Mesenteric fat pad (tissue), 1 donor: ENCODE measurements at places on chromosomes 5 and 9. TPM values are rescaled to one million over a fixed set of nuclear protein-coding genes. Genes with fewer than 3 reads are reported as not detected.

DNA sequence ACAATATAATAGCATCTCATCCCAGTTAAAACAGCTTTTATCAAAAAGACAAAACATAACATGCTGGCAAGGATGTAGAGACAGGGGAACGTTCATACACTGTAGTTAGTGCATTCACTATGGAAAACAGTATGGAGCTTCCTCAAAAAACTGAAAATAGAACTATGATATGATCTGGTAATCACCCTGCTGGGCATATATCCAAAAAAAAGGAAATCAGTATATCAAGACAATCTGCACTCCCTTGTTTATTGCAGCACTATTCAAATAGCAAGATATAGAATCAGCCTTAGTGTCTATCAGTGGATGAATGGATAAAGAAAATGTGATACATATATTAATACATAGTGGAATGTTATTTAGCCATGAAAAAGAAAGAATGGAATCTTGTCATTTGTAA is 88.5 kb downstream of the PBX3 start:
- no peak for DNase-seq

GRCh38 chr5:96909003-96909402 is 26.9 kb upstream of the LNPEP start:
- DNase-seq: no peak

Gene DIRAS2
- not detected for total RNA-seq

Gene BNC2
- total RNA-seq: 27.5 TPM

Gene PCDHGB7
- total RNA-seq: 8.1 TPM

Gene RXFP3
- not detected for total RNA-seq

- no peak for DNase-seq
Observed at GRCh38 chr9:72875221-72875620, 77.6 kb downstream of the ALDH1A1 start.

Gene NDUFA8
- total RNA-seq: 47.5 TPM

Gene ACER2
- 20.5 TPM for total RNA-seq

Gene ADAMTS16
- 1.8 TPM for total RNA-seq

DNA sequence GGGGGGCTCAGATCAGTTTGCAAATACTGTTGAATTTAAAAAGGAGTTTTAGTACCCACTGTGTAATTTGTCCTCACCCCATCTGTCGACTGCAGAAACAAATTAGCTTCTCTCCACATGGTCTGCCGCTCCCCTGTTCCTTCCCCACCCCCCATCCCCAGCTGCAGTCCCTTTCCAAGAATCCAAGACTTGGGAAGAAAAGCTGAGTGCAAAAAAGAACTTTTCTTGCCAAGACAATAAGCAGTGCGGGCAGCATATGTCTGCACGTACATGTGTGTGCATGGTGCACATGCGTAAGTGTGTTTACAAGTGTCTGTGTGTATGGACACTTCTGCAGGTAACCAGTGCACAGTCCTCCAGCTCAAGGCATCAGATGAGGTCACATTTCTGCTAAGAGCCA is 125.7 kb upstream of the SMIM23 start:
- DNase-seq: no peak

DNA sequence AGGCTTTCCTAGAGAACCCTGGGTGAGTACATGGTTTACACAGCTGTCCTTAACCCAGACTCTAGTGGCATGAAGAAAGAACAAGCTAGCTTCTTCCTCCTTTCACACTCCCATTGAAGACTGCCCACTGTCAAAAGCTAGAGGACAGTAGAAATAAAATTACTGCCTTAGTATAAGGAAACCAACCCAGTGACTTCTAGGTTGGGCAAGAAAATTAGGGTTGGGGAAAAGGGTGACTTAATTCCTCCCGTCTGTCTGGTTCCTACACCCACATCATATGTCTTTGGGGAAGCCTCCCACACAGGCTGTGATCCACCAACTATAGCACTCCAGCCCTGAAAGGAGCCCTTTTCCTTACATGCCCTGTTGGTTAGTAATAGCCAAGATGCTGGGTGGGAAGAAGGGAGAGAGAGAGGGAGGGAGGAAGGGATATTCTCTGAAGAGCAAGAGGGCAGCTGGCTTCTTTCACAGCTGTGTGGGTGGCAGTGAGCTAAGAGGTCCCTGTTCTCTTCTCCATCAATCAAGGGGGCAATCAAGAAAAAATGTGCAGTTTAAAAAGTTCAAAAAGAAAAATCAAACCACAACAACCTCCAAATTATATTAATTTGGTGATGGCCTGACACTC is 21.7 kb downstream of the HBEGF start:
- DNase-seq: peak; percentile 68

DNA sequence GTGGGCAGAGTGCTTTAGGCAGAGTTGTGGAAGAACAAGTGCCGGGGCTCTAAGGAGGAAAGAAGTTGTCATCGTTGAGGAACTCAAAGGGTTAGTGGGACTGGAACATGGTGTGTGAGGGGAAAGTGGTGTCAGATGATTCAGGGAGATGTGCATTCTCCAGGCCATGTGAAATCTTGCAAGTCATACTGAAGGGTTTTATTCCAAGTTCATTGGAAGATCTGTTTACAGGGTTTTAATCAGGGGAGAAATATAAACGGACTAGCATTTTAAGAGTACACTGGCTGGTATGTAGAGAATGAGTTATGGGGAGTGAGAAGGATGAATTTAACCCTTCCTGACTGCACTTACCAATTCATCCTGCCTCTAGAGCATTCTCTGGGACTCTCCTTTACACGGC is 49.3 kb downstream of the NR2F1 start:
- no peak for DNase-seq

DNA sequence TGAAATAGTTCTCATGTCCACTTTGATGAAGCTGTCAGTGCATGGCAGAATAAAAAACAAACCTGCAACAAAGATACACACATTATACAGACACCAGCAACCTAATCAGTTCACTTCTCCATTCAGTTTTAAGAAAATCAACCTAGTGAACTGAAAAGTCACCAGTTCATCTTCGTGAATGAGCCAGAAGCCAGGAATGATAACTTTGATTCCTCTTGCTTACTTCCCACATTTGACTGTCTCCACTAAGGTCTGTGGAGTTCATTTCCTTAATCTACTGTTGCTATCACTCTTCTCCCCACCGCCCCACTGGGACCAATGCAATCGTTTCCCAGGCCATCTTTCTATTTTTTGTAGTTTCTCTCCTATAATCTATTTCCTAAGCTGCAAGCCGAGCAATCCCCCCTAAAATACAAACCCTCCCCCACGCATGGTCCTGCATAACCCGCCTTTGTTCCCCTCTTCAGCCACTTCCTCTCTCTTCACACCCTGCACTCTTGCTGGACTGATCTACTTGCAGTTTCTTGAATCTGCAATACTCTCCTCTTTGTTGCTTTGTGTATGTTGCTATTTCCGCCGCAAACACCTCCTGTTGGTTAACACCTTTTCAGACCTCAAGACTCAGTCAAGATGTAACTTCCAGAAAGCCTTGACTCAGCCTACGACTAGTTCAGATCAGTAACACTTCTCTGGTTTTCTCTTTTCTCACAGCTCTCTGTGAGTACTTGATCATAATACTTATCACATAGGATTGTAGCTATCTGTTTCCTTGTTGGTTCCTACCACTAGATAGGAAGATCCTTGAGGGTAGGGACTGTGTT is 16.6 kb downstream of the STOM start:
- DNase-seq: no peak

DNA sequence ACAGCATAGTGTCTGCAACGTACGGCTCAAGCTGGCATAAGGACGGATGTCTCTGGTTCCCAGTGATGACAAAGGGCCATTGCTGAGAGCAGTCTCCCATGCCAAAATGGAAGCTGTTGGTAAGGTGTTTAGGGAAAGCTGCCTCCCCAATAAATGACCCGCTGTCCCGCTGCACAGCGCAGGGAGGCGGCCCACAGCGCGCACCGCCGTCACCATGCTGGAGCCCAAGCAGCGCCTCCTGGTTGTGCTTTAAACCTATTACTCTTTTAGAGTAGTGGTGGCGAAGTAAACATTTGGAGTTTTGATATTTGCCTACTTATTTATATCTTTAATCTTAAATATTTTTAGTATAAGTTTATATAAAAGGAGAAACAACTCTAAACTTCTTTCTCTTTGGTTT is 70.4 kb upstream of the C5orf63 start:
- no peak for DNase-seq

- no peak for DNase-seq
Observed at GRCh38 chr5:57816108-57816507, 333.5 kb upstream of the ACTBL2 start.

DNA sequence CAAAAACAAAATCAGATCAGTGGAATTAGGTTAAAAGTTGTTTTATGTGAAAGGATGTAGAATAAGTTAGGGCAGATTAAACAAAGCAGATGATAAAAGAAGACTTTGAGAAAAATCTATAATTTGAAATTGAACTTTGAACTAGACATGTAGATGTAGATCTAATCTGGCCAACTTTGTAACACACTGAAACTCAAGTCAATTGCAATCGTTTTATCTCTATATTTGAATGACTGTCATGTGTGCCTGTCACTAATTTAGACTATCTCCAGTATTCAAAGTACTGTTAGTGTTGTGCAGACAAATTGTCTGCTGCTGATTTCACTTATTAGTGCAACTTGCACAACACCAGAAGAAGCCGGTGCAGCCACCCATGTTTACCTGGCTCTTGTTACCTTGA is 39.8 kb downstream of the ACOT12 start:
- DNase-seq: no peak

DNA sequence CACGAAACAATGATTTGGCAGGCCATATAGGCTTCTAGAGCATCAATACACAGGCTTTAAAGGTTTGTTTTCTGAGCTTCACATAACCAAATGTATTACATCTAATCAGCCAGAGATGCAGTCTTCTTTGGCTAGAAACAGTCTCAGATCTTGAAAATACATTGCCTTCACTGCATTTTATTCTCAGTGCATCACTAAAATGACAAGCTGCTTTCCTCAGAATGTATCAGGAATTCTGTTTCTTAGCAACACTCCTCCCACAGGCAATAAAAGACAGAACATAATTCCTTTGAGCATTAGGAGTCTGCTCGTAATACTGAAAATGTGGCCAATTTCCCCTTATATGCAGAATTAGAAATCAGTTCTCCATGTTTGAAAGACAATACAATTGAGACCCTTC is 36.9 kb downstream of the FEM1C start:
- no peak for DNase-seq

GRCh38 chr9:123997665-123998277 is 13.8 kb upstream of the LHX2 start:
- DNase-seq: no peak

DNA sequence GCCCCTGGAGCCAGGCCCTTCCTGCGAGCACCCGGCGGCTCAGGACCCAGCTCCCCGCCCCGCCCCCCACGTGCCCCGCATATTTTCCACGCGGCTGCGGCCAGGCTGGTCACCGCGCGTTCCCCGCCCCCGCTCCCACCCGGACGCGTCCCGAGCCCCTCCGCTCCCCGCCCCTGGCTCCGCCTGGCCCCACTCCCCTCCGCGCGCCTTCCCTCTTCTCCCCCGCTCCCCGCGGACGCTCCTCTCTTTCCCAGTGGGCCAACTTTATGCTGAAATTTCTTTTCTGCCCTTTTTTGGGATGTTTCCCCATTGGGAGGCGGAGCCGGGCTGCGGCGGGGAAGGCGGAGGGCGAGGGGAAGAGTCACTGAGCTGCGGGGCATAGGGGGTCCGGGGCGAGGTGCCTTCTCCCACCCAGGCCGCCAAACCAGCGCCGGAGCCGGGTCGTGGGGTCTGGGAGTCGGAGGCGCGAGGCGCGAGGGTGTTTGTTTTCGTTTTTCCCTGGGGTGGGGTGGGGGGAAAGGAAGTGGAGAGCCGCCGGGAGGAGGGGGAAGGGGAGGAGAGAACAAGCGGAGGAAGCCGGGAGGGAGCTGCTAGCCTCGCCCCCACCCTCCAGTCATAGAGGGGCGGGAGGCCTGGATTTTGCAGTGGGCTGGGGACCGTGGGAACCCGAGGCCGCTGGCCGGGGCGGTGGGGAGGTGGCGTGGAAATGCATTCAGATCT is 1.0 kb upstream of the TPM2 start:
- peak; percentile 93 for DNase-seq

Gene RNF208
- total RNA-seq: 5.9 TPM

DNA sequence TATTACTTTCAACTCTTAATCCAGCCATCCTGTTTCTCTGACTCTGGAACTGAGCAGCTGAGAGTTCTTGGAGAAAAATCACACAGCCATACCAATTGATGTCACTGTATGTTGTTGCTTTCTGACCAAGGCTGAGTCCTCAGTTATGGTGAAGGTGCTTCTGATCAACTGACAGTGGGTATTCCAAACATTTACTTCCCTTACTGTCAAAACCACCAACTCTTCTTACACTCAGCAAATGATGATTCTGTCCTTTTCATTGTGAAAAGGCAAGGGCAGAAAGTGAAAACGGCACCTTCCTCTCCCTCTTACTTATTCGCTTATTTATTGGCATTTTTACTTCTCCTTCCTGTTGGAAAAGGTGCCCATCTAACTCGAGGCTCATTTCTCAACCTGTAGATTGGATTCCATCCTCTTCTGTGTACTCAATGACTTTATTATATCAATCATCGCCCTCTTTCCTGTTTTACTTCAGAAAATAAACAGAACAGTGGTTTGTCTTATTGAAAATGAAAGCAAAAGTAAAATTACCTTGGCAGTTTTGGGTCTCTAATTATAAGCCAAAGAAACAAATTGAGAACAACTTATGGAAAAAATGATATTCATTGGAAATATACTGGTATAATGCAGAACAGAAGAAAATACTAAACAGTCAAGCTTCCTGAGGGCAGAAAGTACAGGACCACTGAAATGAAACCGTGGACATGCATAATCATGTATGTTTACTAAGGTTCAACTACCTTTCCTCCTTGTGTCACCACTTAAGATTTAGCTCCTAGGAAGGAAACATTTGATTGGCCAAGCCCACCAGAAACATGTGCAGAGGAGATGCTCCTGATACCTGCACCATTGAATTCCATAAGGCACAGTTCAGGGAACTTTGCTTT is 104.5 kb upstream of the CHD1 start:
- DNase-seq: no peak

DNA sequence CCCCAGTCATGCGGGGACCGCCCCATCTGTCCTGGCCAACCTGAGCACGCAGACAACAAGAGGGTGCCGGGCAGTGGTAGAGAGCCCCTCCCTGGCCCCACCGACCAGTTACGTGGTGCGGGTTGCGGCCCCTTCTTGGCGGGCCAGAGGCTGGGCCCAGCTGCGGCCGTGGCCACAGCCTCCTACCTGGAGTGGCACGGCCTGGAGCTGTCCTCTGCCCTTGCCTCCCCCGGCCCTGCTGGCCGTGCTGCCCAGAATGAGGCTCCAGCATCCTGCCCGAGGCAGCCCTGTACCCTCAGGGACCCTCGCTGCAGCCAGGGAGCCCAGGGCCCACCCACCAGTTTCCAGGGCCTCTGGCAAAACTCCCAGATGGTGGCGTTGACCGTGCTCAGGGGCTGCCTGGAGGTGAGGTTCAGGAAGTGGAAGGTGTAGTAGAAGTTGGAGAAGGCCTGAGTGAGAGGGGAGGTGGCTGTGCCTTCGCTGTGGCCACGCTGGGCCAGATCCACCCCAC is 5.7 kb downstream of the ENTPD8 start:
- DNase-seq: no peak

DNA sequence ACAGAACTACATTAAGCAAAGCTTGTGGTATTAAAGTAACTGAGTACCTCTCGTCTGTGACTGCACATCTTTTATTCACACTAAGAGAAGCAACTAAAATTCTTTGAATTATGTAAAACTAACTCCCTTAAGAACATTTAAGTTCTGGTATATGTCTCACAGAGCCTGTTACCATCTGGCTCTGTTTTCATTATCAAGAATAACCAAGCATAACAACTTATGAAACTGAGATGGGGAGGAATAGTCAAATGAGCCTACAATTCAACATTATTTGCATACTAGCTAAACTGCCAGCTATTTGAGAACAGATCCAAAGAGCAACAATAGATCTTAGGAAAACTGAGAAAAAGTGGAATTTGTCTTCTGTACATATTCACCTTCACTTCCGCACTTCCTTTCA is 25.3 kb upstream of the ISOC1 start:
- DNase-seq: no peak

- DNase-seq: no peak
Observed at GRCh38 chr5:179475208-179475751, 75.1 kb upstream of the RUFY1 start.

Gene LCN15
- 0.32 TPM for total RNA-seq
